LoVo (cell line): ENCODE measurements at places on chromosomes 2 and 18.

DNA sequence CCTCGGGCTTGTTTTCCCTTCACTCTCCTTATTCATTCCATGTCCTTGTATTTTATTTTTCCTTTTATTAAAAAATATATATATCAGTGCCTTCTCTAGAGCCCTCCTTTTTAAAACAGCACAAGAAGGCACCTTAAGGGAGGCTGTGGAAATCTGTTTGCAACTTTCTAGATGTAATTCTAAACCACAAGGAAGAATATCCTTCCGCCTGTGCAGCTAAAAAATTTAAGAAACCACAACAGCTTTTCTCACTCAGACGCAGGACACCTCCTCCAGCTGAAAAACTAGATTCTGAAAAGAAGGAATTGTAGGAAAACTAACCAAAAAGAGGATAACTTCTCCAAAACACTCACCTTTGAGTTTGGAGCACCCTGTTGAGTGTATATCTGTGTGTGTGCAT, 142.2 kb downstream of the BCL11A start:
- DNase-seq, result no peak

GRCh38 chr18:72673242-72673641, 129.1 kb upstream of the CBLN2 start:
- no peak for DNase-seq

GRCh38 chr2:121002597-121002996, 266.9 kb downstream of the GLI2 start:
- no peak for DNase-seq

- DNase-seq, result no peak
These were observed 99.0 kb downstream of the MBP start for GRCh38 chr18:77033575-77033974.

DNA sequence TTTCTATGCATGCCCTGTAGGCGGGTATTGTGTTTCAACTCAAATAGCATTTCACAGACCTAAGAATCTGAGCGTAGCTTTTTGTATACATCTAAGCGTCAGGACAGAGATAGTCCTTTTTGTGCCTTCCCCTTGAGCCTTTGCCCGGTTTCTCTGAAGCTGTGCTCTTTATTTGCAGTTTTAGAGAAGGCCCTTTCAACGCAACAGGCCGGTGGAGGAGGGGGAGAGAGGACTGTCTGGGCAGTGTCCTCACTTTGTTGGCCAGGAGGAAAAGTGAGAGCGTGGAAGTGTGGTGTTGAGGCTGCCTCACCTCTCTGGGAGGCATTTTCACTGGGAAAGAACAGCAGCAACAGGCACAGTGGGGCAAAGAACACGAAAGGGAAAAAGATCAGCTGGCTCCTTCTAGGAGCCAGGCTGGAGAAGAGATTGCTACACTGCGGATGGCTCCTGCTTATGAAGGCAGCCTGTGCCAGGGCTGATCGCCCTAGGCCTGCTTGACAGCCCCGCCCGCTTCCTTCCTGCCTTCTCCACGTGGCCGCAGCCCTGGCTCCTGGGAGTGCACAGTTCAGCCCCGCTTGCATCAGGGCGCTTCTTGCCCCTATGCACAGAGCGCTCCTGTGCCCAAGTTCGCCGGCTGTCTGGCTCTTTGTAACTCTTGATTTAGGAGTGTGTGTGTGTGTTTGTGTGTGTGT, 195.6 kb upstream of the POU3F3 start:
- no peak for DNase-seq

- no peak for DNase-seq
These were observed 97.7 kb downstream of the CAPN13 start for GRCh38 chr2:30709516-30709915.

DNA sequence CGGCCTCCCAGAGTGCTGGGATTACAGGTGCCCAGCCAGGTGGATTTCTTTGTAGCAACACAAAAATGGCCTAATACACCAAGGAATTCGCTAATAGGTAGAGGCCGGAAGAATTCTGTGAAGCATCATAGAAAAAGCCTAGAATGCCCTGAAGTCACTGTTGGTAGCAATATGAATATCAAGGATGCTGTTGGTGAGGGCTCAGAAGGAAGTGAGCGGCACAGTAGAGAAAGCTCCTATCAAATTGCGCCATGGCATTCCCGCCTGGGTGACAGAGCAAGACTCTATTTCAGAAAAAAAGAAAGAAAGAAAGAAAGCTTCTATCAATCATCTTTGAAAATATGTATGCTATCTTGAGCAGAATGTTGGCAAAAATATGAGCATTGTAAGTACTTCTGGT, 23.8 kb downstream of the GALNT5 start:
- no peak for DNase-seq

DNA sequence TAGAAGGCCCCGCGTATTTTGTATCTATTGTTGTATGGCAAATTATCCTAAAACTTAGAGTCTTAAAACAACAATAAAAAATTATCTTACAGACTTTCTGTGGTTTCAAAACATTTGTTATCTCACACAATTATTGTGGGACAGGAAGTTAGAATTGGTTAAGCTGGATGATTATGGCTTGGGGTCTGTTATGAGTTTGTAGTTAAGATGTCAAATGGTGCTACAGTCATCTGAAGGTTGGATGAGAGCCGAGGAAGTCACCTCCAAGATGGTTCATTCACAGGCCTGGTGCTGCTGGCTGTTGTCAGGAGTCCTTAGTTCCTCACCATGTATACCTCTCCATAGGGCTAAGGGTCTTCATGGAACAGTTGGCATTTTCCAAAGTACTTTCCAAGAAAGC, 175.6 kb upstream of the FANCL start:
- DNase-seq, result no peak

- no peak for DNase-seq
These were observed 179.5 kb upstream of the ID2 start for GRCh38 chr2:8502316-8502715.

GRCh38 chr18:49845629-49846360, 32.5 kb upstream of the ACAA2 start:
- DNase-seq, result no peak

- no peak for DNase-seq
These were observed 127.2 kb upstream of the SMIM21 start for GRCh38 chr18:75554644-75555185.

DNA sequence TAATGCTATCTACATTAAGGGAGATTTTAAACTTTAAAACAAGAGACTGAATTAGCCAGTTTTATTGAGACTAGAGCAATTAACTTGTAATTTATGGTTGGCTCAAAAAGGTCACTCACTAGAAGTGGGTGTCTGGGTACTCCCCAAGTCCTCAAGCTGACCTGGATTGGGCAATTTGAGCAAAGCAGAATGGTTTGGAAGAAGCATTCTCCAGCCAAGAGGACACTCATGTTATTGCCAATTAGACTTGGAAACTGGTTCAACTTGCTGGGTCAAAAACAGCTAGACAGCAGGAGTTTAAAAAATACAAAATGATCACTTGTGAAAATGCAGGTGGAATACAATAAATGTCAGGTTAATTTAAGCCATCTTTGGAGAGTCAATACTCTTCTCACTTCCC, 29.5 kb upstream of the MYO1B start:
- no peak for DNase-seq

DNA sequence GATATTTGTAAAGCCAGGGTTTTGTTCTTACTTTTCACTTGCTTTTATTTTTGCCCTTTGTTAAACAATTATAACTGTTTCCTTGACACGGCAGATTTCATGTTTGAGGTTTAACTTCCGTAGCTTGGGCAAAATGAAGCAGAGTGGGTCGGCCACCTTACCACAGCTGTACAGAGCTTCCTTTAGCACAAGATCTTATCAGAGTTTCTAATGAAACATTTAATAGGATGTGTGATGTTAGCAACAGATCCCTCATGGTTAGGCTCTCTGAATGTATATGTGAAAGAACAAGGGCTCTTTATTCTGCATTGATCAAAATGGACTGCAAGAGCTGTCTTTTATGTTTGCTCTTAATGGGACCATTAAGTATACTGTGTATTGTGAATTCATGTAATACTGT, 22.3 kb downstream of the RNF125 start:
- DNase-seq, result no peak

- no peak for DNase-seq
These were observed 241.6 kb downstream of the CDCA7 start for GRCh38 chr2:173596244-173596643.

- no peak for DNase-seq
These were observed 1775.5 kb upstream of the CELF4 start for GRCh38 chr18:39341129-39341528.

- DNase-seq, result no peak
These were observed 374.5 kb upstream of the HS6ST1 start for GRCh38 chr2:128692895-128693742.

- DNase-seq, result no peak
These were observed 15.9 kb downstream of the SMAD7 start for GRCh38 chr18:48934723-48935432.

- DNase-seq, result no peak
These were observed 8.5 kb downstream of the AGAP1 start for GRCh38 chr2:235502336-235502735.

DNA sequence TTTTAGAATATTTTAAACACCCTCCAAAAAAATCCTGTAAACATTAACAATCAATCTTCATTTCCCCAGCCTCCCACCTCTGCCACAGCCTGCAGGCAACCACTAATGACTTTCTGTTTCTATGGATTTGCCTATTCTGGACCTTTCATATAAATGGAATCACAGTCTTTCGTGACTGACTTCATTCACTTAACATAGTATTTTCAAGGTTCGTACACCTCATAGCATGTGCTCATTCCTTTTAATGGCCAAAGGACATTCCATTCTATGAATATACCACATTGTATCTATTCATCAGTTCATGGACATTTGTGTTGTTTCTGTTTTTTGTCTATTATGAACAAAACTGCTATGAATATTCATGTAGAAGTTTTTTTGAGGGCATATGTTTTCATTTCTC, 48.5 kb downstream of the NAT8 start:
- no peak for DNase-seq

DNA sequence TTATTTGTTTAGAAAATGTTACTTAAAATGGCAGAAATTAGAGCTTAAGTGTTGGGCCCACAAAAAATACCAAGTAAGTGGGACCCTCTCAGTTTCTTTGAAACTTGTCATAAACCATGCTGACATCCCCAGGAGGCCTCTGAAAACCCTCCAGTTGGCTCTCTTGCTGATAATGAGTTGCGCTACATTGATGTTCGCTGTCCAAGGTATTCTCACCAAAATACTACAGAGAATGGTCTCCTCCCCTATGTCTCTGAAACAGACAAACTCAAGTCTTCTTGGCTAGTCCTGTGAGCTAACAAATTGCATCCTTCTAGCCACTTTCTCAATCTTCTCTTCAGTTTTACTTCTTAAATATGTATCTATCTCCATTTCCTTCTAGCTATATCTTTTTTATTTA, 669.4 kb downstream of the IRS1 start:
- DNase-seq, result no peak

- no peak for DNase-seq
These were observed 404.0 kb upstream of the MYT1L start for GRCh38 chr2:2735041-2735440.

- DNase-seq, result no peak
These were observed 214.4 kb upstream of the SLC39A10 start for GRCh38 chr2:195442458-195443175.

DNA sequence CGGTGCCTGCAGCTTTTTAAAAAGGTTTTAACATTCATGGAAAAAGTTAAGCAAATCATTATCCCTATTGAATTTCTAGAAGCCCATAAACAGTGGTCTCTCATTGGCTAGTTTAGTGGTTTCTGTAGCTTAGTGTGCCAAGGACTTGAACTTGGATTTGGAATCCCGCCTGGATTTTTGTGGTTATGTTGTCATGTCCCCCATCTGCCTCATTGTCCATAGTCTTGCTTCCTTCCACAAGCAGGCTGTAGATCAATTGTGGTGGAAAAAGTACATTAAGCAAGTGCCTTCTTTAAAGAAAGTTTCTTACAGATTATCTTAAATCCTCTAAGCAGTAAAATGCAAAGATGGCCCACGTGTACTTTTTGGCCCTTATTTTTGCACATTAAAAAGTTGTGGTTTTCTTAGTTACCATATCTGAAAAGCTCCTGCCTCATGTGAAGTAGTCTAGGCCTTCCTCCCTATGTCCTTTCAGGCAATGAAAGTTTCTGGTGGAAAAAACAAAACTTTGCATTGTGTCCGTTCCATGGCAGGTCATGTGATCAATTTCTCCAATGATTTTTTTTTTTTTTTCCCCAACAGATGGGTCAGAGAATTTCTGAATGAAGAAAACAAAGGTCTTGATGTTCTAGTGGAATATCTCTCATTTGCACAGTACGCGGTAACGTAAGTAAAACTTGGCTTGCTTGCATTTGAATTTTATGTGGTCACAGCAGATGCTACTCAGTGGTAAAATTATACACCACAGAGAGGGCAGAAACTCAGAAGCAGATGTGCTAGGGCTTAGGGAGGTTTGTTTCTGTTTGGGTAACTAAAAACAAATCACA, 158.9 kb downstream of the PRPF40A start:
- peak; percentile 6 for DNase-seq

DNA sequence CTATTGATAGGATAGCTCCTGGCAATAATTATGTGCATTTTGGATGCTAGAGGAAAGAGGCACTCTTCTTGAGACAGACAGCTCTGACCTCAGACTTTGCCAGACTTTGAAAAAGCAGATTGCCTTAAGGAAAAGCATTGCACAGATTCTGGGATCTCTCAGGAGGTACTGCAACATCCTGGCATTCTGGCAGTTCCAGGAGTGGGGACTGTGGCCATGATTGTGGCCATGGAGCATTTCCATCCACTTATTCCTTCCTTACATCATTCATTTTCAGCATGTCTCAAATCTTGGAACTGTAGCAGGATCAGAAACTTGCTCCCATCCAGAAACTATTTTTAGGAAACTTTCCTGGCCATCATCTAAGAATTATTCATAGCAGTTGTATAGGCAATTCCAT, 144.9 kb upstream of the FOSL2 start:
- no peak for DNase-seq

DNA sequence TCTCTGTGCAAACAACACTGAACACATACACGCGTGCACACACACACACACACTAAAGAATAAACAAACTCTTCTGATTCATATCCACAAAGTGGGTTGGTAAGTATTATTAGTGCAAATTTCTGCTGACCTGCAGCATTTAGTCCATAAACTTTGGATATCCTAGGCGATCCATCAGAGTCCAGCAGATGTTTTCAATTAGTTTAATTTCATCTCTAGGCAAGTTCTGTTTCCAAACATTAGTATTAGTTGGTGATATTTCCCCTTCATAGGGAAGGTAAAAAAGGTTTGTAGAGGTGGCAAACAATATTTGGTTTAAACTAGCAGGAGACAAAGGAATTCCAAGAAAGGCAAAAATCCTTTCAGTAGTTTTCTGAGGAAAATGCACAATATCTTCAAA, 5.7 kb downstream of the DSEL start:
- no peak for DNase-seq

GRCh38 chr2:43737097-43737854, 36.6 kb upstream of the DYNC2LI1 start:
- DNase-seq, result no peak

GRCh38 chr2:196263181-196263747, 91.9 kb upstream of the STK17B start:
- no peak for DNase-seq
